ENCODE measurements at places on chromosomes 6 and 20.

DNA sequence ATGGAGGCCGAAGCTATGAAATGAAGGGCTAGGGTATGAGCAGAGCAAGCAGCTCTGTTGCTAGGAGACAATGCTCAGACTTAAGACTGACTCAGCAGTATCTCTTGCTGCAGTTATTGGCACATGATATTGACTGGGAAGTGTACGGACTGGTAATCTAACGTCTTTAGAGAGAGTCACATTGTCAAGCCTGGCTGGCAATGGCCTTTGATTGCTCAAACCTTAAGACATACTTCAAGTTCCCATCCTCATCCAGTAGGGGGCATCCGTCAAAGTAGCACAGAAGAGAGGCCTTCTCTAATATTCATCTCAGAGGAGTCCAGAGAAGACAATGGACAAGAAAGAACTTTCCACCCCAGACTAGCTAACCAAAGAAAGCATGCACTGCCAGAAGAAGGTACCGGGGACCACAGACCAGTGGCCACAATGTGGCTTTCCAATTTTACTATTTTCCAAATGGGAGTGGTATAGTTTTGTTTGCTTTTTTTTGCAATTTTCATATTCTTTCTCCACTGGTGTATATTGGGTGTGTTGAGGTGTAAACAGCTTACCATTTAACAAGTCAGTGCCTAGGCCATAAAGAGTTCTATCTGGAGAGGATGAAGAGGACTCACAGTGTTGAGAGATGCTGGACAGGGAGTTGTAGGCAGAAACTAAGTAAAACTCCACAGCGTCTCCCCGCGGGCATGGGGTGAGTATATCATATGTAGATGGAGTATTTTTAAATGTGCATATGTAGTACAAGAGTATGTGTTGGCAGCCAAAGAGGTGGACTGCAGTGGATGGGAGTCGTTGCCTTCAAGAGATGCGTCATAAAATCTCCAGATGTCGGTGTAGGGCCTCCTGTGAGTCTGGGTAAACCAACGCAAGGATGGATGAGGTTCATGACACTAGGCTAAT is 36.7 kb downstream of the LRFN2 start:
- peak; percentile 6 for DNase-seq

GRCh38 chr20:12077875-12078274 is 160.2 kb downstream of the BTBD3 start:
- no peak for DNase-seq

DNA sequence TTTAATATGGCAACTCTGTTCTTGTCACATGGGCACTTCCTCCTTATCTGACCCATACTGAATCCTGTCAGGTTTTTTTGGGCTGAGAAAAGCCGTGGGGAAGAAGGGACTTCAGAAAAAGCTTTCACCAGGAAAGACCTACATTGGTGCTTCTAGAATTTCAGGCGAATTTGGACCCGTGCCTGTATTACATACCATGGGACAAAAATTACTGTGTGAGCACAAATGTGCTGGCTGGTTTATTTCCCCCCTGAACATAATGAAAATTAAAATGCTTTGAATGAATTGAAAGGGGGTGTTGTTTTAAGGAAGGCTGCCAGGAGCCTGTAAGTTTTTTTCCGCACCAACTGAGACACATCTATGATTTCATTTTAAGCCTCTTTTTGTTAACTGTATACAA is 29.6 kb downstream of the CAP2 start:
- DNase-seq = no peak

DNA sequence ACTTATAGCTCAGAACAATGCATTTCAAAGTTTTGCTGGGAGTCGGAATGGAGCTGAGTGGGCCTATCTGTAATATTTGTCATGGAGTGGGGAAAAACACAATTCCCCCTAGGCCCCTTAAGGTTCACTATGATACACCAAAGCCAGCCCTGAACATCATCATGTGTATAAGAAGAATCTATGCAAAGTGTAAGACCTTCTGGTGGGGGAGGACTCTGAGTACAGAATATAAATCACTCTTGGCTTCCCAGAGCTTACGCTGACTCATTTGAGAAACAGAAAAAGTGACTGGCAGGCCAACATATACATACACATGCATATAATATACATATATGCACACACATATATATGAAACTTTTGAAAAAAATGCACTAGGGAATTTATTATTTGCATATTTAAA is 54.1 kb upstream of the UBR2 start:
- no peak for DNase-seq

- no peak for DNase-seq
Observed at GRCh38 chr6:24032896-24033688, 92.9 kb upstream of the NRSN1 start.

GRCh38 chr6:149093643-149094042 is 223.9 kb upstream of the TAB2 start:
- no peak for DNase-seq

DNA sequence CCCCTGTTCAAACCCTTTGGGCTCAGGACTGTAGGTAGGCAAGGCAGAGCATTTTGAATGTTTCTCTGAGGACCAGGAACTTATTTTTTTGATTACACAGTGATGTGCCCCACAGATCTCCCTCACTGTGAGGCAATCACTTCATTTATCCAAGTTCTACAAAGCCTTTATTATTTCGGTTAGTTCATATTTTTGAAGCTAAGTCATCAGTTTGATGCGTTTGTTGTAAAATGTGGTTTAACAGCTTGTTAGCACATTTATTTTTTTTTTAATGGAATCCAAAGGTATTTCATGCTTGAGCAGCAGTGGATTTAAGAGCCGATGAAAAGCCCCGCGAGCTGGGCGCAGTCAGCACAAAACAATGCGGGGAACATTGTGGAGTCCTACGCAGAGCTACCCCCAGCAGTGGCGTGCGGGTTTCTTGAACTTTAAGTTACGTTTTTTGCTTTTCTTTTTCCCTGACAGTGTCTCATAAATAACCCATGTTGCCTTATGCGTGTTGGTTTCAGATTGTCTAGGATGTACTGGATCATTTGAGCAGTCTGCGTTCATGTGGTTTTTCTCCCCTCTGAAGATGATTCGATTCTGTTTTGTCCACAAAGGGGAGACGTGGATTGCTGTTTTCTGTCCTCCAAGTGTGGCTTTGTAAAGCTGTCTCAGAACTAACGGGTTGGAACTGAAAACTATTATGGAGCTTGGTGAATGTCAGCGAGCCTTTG is 233.6 kb upstream of the BMP2 start:
- peak; percentile 83 for DNase-seq

- no peak for DNase-seq
Observed at GRCh38 chr20:2446845-2447244, 23.7 kb downstream of the SNRPB start.

- DNase-seq = no peak
Observed at GRCh38 chr6:113772961-113773360, 84.2 kb upstream of the MARCKS start.

GRCh38 chr6:157987788-157988699 is 6.4 kb downstream of the SYNJ2 start:
- DNase-seq = no peak

DNA sequence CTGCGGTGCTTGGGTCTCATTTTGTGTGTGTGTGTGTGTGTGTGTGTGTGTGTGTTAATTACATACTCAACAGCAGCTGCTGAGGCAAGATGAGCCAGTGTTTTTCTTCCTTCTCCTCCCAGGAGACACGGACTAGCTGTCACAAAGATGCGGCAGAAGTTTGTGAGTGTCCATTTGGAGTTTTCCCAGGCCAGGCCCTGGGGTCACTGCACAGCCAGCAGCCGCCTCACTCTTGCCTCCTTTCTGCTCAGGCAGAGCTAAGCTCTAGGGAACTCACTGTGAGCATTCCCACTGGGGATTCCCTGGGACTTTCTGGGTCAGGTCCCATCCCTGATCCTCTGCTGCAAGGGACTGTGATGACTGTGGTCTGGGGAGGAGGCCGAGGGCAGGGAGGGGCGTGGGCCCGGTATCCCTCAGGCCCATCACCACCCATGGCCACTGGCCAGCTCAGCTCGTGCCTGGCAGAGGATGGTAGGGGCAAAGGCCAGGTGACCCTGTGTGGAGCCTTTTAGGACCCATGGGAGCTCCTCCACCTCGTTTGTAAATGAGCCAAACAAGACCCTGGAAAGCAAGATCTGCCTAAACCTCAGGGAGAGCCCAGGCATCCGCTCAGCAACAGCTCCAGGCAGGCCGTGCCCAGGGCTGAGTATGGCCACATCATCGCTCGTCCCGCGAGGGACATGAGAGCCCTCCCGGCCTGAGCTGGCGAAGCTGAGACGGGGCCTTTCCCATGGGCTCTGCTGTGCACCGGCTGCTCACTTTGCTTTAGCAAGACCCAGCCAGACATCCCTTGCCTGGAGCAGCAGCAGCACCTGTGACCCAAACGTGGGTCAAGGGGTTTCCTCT is 102.0 kb downstream of the PSMB1 start:
- no peak for DNase-seq

Measured in retinal pigment epithelial cell (primary cell).